ENCODE measurements at places on chromosomes 2 and 18.

DNA sequence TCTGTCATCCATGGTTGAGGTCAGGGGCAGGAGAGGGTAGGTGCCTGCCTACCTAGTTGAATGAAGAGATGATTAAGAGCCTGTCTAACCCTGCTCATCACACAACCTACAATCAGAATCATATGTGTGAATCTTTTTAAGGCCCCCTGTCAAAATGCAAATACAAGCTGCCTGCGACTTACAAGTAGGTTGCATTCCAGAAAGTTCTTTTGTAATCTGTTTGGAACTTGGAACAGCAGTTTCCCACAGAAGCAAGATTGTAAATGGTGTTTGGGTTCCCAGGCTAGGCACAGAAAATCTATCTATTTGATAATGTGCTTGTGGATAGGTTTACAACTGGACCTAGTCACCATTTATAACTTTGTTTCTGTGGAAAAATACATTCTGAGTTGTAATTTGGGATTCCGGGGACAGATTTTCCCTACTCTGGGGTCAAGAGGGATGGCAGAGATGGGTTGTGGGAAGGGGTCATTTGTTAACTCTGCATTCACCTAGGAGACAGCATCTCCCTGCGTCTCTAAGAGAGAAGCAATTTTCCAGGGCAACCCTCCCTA lies 4.4 kb downstream of the LIPG start:
- DNase-seq, result no peak

DNA sequence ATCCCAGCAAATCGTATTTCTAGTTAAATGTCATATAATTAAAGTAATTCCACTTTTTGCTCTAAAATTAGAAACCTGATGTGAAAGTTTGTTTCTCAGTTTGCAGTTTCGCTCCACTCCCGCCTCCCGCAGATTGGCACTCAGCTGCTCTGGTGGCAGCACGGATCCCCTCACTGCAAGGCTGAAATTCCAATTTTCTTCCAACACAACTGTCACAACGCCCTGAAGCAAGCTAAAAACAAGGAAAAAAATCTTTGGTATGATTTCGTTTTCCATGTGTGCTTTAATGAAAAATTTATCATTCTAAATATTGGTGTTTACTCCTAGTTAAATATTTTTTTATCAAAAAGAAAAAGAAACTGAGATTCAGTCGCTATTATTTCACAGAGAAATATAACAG lies 38.5 kb downstream of the FTCDNL1 start:
- no peak for DNase-seq

DNA sequence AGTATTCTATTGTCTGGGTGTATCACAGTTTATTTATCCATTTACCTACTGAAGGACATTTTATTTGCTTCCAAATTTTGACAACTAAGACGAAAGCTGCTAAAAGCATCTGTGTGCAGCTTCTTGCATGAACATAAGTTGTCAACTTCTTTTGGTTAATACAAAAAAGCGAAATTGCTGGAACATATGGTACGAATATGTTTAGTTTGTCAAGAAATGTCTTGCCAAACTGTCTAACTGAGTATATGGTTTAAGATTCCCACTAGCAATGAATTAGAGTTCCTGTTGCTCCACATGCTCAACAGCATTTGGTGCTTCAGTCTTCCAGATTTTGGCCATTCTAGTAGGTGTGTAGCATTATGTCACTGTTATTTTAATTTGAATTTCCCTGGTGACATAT lies 372.3 kb upstream of the NRXN1 start:
- no peak for DNase-seq

DNA sequence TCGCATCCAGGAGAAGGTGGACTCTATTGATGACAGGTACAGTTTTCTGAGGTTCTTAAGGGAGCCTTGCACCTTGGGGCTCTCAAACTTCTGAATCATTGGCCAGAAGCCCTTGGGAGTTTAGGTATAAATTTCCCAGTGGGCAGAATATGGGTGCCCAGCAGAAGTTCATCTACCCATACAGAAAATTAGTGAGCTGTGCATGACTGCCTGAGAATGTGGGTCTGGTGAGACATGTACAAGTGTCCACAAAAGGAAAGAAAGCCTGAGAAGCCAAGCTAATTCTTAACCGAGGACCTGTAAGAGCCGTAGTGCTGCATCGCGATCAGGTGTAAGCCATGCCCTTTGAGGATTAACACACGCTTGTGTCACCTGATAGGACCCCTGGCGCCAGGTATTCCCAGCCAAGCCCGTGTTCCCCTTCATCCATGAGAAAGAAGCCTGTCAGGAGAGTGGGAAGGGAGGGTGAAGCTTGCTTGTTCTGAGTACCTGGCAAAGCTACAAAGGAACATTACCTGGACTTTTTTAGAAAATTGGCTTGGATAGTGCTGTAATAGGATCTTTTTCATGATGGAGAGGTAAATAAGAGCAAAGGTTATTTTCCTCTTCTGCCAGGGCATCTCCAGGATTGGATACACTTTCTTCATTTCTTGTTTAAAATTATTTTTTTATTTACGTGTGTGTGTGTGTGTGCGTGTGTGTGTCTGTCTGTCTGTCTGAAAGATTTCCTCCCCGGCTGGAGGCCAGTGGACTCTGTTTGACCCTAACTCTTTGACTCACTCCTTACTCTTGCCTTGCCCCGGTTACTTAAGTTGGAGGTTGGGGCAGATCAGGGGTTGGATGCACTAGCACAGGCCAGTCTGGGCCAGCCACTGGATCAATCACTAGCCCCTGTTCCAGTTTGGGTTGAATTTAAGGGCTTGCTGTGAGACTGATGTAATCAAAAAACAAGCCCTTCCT lies 90.4 kb upstream of the EML6 start:
- no peak for DNase-seq

GRCh38 chr2:240284503-240285259 lies 144.2 kb upstream of the OTOS start:
- DNase-seq, result no peak

GRCh38 chr18:53380063-53380639 lies 844.3 kb downstream of the MBD2 start:
- DNase-seq, result peak; percentile 3

DNA sequence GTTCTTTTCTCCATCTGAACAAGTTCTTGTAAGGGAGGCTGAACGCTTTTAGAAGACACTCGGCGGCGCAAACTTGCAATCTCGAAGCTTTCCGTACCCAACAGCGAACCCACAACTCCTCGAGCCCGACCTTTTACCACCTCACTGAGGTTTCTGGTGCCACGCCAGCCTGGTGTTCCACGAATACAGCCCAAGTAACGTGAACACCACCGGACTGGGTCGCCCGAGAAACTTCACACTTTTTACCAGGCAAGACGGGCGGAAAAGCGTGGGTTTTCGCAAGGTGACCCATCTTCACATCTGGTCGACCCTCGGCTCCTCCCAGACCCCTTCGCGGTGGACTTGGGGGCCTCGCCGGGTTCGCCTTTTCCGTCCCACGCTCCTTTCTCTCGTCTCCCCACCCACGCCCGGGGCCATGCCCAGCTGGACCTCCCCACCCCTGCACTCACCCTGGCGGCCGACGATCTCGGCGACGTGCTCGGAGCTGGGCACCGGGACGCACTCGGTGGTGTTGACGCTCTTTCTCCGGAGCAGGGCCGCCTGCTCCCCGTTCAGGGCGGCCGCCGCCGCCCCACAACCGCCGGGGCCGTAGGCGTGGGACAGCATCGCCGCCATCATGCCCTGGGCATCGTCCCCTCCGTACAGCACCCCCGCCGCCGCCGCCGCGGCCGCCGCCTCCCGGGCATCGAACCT lies 1.2 kb downstream of the MEX3C start:
- no peak for DNase-seq

GRCh38 chr2:98658816-98659490 lies 50.6 kb downstream of the UNC50 start:
- DNase-seq, result no peak

- DNase-seq, result no peak
Observed at GRCh38 chr18:66582211-66582610, 21.7 kb downstream of the CDH19 start.

- DNase-seq, result no peak
Observed at GRCh38 chr2:194718881-194719280, 938.1 kb upstream of the SLC39A10 start.

- DNase-seq, result no peak
Observed at GRCh38 chr2:238216651-238217184, 13.2 kb upstream of the ILKAP start.

DNA sequence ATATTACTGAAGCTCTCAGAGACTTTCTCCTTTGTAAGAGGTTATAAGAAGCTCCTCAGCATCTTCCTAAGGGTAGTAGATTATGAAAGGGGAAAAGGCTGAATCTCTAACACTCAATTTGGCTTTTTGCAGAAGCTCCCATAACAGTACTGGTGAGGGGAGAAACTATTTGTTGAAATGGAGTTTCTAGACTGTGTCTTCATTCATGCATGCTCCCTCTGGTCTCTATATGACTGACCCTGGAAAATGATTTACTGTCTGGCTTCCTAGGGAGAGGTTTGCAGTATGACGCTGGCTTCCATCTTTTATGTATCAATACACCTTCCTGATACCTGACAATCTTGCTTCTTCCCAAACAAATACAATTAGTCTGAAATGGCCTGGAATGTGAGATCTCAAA lies 63.9 kb downstream of the LDAH start:
- DNase-seq, result no peak

DNA sequence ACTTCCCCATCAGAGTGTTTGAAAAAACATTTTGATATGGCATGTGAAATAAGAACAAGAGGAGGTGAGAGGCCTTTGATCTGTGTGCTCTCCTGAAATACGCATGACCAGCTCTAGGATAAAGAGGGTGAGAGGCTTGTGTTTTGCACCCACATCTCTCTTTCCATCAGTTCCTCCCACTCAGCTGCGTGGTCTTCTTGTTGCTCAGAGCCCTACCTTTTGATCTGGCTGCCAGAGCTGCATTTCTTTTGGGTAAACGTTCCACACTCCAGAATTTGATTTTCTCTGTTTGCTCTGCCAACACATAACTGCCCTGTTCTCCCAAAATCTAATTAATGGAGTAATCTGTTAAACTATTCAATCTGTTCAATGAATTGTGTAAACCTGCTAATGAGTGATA lies 72.0 kb upstream of the FN1 start:
- DNase-seq, result no peak

GRCh38 chr2:98180456-98180855 lies 93.5 kb downstream of the VWA3B start:
- no peak for DNase-seq

DNA sequence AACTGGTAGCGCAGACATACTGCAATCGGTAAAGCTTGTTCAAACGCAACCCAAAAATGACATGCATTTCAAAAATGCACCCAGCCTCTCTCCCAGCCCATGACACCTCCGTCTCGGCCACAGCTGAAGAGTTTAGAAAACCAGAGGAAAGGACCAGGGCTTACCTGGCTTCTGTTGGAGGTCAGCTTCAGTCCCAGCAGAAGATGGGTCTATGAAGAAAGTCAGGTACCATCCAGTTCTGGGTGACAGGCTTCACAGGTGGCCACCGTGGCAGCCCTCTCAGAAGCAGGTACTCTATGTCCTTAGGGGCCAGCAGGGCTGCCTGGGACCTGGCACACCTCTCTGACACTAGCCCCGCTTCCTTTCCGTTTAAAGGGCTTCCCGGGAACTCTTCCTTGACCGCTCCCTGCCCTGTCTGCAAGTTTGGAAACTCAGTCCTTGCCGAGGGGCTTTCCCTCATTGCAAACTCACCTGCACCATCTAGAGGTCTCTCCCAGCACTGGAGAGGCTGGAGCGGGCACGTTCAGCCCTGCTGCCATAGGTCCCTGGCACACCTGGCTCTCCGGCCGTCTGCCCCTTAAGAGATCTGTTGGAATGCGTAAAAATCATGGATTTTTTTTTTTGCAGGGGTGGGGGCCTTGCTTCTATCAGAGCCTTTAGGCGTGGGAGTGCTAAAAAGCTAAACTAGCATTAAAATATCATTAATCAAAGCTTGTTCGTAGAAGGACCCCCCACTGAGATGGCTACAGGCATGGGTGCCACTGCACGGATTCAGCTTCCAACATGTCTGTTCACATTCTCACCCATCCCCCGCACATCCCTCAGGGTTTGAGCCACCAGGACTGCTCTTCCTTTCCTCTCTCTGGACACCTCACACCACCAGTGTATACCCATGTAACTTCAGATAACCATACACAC lies at the start of gene EDAR:
Gene EDAR (minus strand): TSS at position 425 of the 918 bp plus-strand sequence. CDS start 58,206 bp downstream, outside the sequence.
- DNase-seq, result peak; percentile 77

GRCh38 chr2:152050915-152051314 lies 47.9 kb downstream of the CACNB4 start:
- DNase-seq, result no peak

- no peak for DNase-seq
Observed at GRCh38 chr18:52715421-52715820, 375.4 kb downstream of the DCC start.

DNA sequence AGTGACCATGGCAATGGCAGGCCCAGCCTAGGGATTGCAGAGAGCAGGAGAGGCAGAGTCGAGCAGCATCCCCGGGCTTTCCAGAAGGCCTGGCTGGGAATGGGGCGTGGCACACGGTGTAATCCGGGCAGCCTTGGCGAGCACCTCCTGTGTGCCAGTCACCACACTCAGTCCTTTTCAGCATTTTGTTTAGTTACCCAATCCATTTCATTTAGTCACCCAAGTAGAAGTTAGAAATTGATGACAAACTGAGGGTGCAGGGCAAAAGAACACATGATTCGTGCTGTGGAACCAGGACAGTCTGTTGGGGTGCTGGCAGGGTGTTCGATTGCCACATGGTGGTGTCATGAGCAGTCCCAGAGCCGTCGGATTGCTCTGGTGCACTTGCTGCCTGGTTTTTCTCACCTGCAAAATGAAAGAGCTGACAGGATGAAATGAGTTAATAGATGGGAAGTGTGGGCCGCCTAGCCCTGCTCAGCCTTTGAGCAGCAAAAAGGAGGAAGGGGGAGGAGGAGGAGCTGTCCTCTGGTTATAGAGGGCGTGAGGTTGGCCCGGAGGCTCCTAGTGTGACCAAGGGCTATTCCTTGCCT lies 299.4 kb downstream of the AGAP1 start:
- DNase-seq, result peak; percentile 17

- DNase-seq, result no peak
Observed at GRCh38 chr2:184541591-184541990, 56.7 kb upstream of the ZNF804A start.

DNA sequence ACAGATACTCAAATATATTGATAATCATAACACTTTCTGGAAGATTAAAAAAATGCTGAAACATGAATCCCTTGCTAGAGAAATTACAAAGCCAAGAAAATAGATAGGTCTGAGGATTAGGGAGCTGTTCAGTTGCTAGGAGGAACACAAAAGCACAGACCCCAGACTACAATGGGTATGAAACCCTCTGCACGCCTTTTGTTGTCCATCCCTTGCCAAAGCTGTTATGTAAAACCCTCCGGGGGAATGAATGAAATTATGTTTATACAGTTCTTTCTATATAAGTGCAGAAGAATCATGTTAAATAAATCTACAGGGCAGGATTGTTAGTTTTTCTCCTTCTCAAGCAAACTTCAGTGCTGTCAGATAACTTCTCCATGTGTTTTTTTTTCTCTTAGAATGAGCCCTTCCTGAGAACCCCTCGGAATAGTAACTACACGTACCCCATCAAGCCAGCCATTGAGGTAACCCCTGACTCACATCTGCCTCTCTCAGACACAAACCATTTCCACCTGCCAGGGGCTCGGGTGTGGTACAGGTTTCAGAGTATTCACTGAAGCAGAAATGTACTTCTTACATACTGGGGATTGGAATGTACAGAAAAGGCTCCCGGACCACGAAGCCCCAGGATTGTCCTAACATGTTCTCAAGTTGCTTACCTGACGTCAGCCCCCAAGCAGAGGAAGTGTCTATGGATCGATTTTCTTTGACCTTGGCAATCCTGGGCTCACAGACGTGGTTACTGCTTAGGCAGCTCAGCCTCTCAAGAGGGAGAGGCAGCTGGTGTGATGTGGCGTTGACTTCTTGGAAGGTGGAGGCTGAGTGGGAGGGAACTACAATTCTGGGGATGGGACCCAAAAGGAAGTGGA lies 118.0 kb downstream of the PLB1 start:
- no peak for DNase-seq
